T-helper 1 cell (primary cell): ENCODE measurements at places on chromosomes 6 and 20.

DNA sequence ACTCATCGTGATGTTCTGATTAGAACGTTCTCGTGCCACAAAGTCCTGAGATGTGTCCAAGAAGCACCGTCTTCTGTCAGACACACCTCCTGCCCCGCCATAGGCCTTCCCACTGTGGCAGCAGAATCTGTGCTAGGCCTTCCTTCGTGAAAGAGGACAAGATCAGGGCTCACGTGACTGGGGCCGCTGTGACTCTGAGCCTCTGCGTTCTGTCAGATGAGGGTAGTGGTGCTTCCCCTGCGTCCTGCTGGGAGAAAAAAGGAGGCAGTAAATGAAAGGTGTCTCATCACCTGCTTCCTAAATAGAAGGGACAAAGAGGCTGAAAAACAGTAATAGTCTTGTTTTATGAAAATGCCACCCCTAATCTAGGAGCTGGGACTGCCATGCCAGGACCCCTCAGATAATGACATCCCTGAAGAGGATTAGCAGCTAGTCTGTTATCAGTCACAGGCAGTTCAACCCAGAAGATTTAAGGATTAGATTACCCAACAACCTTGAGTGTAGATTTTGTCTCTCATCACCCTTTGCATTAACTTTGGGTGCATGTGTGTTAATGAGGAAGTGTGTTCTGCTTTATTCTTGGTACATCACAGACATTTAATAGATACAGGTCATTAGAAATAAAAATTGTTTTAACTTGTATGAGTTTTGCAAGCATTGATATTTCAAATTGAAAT lies 4.1 kb downstream of the DNAJC5 start:
- DNase-seq: no peak

- no peak for DNase-seq
Measured at GRCh38 chr20:53557130-53557529, 36.5 kb downstream of the ZNF217 start.

DNA sequence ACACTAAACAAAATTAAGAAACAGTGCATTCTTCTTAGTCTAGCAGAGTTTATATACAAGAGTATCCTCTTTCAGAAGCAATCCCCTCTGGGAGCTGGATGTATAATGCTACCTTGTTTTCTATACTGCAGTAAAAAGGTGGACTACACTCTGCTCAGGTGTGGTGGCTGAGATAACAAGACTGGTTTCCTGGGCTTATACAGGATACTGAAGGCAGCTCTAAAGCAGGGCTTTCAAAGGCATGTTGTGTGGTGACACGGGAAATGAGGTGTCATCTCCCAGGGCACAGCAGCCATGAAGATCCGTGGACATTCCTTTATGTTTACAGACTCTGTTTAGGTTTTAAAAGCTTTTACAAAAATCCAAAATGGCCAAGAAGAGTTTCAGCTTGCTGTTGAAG lies 136.7 kb downstream of the MAP3K4 start:
- no peak for DNase-seq

DNA sequence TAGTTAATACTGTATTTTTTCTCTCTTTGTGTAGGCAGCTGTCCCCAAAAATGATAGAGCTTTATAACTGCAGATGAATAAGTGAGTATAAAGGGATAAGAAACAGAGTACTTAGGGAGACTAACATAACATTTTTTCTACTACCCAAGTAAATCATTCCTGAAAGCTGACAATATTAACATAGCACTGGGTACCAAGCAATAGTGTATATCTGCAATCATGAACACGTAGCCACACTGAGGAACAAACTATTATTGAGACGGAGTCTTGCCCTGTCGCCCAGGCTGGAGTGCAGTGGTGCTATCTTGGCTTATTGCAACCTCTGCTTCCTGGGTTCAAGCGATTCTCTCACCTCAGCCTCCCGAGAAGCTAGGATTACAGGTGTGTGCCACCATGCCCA lies 105.9 kb downstream of the SESN1 start:
- DNase-seq: no peak

DNA sequence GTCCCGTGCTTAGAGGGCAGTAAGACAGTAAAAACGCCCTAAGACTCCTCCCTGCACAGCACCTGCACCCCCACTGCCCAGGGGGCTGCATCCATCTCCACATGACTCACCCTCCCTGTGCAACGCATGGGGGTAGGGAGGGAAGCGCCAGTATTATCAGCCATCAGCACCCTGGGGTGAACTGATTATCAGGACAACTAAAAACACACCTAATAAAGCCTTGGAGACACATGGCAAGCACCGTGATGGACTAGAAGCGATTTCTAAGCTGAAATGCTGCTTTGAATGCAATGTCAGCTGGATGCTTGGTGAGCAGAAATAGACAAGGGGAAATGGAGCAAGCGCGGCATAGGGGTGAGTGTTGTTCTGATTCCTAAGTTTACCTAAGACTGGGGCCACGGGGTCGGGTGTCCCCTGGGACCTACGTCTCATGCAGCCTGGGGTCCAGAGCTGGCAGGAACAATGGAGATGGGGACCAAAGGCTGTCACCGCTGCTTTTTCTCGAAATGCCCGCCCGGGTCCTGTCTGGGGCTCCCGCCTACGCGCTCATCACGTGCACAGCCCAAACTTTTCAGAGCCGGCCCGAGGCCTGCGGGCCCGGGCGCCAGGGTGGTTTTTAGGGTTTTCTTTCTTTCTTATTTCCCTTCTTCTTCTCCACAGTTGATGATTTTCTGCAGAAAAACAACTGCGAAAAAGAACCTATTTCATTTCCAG lies 702 bp upstream of the TNFAIP3 start:
- DNase-seq: no peak

DNA sequence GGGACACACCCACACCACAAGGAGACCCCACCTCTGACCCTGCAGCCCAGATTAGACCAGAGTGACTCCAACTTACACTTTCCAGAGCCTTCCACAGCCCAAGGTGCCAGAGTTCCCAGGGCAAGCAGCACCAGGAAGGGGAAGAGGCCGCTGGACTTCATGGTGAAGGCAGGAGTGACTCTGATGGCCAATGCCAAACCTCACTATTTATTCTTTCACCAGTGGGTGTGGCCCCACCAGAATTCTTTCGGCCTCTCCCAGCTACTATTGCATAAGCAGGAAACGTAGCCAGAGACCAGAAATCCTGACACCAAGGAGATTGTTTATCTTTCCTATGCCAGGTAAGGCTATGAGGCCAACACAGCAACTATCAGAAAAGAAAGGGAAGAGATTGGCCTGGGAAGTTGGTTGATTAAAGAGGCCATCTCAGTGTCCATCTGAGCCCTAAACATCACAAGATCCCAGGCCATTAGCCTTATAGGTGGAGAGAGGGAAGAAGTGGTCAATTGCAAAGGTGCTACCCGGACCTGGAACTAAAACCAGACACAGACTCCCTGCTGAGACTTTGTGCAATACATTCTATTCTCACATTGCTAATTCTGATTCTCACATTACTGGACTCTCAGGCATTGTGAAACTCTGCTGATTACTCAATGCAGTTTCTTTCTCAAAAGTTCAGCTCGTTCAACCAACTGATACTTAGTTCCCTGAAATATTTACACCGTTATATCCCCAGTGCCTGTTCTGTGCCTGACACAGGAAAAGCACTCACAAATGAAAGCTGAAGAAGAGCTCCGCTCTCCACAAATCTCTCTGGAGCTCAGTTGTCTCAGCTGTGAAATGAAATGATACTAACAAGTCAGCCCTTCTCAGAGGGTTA lies at the start of gene SLPI:
Gene SLPI (minus strand): TSS at position 182 of the 880 bp plus-strand sequence. CDS start 21 bp downstream, at position 161.
- no peak for DNase-seq

GRCh38 chr20:51108638-51109363 lies 85.9 kb upstream of the KCNG1 start:
- DNase-seq: no peak

GRCh38 chr6:63263444-63263843 lies 52.2 kb downstream of the FKBP1C start:
- no peak for DNase-seq

DNA sequence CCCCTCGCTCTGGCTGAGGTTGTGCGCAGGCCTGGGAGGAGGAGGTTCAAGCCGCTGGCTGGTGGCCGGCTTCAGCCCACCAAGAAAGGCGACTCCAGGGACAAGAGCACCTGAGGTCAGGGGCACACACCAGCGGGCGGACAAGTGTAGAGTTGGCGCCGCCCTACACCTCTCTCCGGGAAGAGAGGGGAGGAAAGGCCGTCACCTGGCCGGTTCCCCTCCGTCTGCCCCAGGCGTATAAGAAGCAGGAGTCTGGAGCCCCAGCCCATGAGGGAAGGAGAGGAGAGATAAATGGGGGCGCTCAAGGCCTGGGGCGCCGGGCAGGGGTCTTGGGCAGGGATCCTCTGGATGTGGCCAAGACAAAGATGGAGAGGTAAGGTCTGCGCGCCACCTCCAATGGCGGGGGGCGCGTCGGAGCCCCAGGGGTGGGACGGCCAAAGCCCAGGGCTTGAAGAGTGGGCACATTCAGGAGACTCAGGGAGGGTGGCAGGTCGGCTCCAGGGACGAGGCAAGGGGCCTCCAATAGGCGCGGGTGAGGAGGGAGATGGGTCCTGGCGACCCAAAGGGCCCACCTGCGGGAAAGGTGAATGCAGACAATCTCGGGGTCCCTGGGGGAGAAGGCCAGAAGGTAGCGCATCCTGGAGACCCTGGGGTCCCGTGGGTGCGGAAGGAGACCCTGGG lies 826 bp downstream of the RIMS4 start:
- DNase-seq: no peak

DNA sequence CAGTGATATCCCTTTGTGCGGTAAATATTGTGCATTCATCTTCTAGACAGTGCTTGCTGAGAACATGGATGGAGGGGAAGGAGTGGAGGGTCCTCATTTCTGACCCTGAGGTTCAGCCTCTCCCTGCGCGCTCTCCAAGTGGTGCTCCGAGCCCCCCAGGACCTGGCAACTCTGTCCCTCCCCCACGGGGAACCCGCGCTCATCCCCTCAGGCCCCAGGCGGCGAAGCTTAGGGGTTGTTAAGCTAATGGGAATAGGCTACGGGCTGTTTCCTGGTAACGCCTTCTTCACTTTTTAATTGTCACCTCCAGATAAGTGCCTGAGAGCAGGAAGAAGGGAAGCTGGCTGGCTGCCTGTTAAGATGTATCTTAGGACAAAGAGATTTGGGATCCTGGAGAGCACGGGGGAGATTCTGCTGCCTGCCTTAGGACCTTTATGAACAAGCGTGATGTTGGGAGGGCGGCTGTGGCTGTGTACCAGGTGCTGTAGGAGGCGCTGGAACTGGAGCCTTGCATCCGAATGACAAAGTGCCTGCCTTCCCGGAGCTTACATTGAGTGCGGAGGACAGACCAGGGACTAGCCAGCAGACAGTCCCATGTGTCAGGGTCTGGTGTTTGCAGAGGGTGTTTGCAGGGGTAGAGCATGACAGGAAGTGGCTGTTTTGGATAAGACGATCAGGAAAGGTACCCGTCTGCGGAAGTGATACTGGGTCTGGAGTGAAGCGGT lies 11.7 kb downstream of the TSHZ2 start:
- no peak for DNase-seq

GRCh38 chr6:12196326-12196936 lies 93.7 kb upstream of the EDN1 start:
- no peak for DNase-seq

GRCh38 chr6:139960671-139961070 lies 586.2 kb upstream of the CITED2 start:
- no peak for DNase-seq

DNA sequence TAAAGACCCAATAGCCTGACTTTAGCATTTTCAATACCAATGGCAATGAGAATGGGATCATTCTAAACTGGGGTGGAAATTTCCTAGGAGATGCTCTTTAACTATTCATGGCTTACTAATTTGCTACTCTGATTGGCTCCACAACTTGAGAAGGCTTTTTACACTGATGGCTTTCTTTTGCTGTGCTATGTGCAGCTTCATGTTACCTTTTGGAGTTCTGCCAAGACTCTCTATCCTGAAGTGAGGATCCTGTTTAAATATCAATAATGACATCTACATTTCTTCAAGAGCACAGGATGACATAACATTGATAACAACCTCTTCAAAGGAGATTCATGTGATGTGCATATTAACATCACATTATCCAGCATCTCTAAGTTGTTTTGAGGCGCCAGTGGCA lies 43.4 kb upstream of the SIRPG start:
- DNase-seq: no peak

GRCh38 chr6:33343953-33344611 lies 26.5 kb upstream of the ZBTB22 start:
- peak; percentile 73 for DNase-seq

DNA sequence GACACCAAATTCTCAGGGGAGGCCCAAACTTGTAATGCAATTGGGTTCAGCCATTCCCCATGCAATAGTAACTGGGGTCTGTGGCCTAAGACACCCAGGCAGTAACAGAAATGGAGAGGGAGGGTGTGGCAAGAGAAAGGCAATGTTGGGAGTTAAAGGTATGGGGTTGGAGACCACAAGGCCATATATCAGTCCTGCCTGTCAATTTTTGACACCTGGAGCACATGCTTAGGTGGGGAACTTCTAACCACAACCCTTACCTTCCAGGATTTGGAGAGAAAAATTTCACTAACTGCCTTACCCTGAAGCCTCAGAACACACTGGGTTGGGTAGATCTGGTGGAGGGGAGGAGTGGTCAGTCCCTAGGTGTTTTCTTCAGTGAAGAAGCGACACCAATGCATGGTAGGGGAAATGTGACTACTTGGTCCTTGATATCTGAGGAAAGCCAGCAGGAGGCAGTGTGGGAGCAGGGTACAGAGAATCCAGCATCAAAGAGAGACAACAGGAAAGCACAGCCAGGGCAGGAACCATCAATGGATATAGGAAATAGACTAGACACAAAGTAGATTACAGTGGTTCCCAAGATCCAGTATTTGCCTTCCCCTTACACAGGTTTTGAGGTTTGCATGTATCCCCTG lies 6.8 kb upstream of the USP49 start:
- DNase-seq: peak; percentile 37

- DNase-seq: peak; percentile 64
Measured at GRCh38 chr6:169556758-169557548, 144.9 kb downstream of the WDR27 start.

GRCh38 chr6:52538901-52539354 lies 37.9 kb downstream of the TRAM2 start:
- DNase-seq: no peak

- DNase-seq: no peak
Measured at GRCh38 chr20:51265361-51265760, 242.5 kb upstream of the KCNG1 start.

GRCh38 chr6:89487864-89488263 lies 54.9 kb downstream of the ANKRD6 start:
- no peak for DNase-seq

GRCh38 chr6:46909371-46909770 lies 12.4 kb downstream of the ADGRF5 start:
- DNase-seq: no peak

DNA sequence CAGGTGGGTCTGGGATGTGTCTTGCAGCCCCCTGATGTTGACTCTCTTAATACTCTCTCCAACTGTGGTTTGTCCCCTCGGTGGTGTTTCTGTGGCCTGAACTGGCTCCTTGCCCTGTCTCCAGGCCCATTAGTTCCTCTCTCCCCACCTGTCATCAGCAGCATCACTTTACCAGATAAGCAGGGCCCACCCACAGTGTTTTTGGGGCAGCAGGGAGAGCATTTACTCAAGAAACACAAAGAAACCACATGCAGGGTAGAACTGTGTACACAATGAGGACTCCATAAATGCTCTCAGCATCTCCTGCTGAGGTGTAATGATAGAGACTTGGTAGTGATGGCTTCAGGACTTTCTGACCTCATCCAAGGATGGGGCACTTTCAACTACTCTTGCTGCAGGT lies 20.2 kb upstream of the MRPS18A start:
- DNase-seq: no peak

GRCh38 chr6:79157961-79158644 lies 76.4 kb downstream of the HMGN3 start:
- DNase-seq: no peak

GRCh38 chr6:44266347-44266746 lies 996 bp upstream of the NFKBIE start:
- DNase-seq: no peak
